Esophagus squamous epithelium (tissue), 5 donors: ENCODE measurements at places on chromosomes 1 and 21. TPM values are rescaled to one million over a fixed set of nuclear protein-coding genes. Genes with fewer than 3 reads are reported as not detected.

The ZSCAN20 gene
- total RNA-seq = 6.1 TPM

The PLPPR4 gene
- total RNA-seq = 0.82 TPM

The RPF1 gene
- total RNA-seq = 41.2 TPM

The VHLL gene
- total RNA-seq = not detected

The KRTAP13-2 gene
- total RNA-seq = not detected

The OR2T29 gene
- not detected for total RNA-seq

The KCNQ4 gene
- total RNA-seq = 0.79 TPM

The TRIM58 gene
- 6.5 TPM for total RNA-seq

The TPR gene
- 47.3 TPM for total RNA-seq

The NID1 gene
- 3.6 TPM for total RNA-seq

The SPRR2G gene
- 9.0 TPM for total RNA-seq

The MRAP gene
- not detected for total RNA-seq

The GABRD gene
- 1.8 TPM for total RNA-seq

The AMIGO1 gene
- total RNA-seq = 0.92 TPM

The RGSL1 gene
- not detected for total RNA-seq

The HOOK1 gene
- total RNA-seq = 35.1 TPM

The CLEC20A gene
- total RNA-seq = not detected

The CLCA4 gene
- total RNA-seq = 639 TPM

The NAXE gene
- total RNA-seq = 52.7 TPM

The IVL gene
- total RNA-seq = 224 TPM

The TMCC2 gene
- 0.83 TPM for total RNA-seq

The KCNJ15 gene
- 8.1 TPM for total RNA-seq

The HIVEP3 gene
- total RNA-seq = 3.2 TPM

The ATP6V1G3 gene
- not detected for total RNA-seq

The TMEM82 gene
- not detected for total RNA-seq

The RLF gene
- 21.0 TPM for total RNA-seq

The PDZK1IP1 gene
- 9.7 TPM for total RNA-seq

The AQP10 gene
- total RNA-seq = not detected
